Activated B cell treated with CpG ODN at 0.5 μM for 24 hours (primary cell): ENCODE measurements at places on chromosomes 4 and X. TPM values are rescaled to one million over a fixed set of nuclear protein-coding genes. Genes with fewer than 3 reads are reported as not detected.

HTN1 gene
- total RNA-seq = not detected in 2 replicates

TMA16 gene
- total RNA-seq = 52.5 and 54.1 TPM in 2 replicates

BEND2 gene
- total RNA-seq = not detected in 2 replicates

FGFBP1 gene
- total RNA-seq = not detected in 2 replicates

MAGEA9B gene
- not detected in 2 replicates for total RNA-seq

PRICKLE3 gene
- 11.8 and 13.8 TPM in 2 replicates for total RNA-seq

SH3BGRL gene
- 116 and 117 TPM in 2 replicates for total RNA-seq

CENPVL2 gene
- total RNA-seq = not detected in 2 replicates

RBM46 gene
- not detected in 2 replicates for total RNA-seq

RNF150 gene
- not detected in 2 replicates for total RNA-seq
